ENCODE measurements at places on chromosomes 7 and 10.

DNA sequence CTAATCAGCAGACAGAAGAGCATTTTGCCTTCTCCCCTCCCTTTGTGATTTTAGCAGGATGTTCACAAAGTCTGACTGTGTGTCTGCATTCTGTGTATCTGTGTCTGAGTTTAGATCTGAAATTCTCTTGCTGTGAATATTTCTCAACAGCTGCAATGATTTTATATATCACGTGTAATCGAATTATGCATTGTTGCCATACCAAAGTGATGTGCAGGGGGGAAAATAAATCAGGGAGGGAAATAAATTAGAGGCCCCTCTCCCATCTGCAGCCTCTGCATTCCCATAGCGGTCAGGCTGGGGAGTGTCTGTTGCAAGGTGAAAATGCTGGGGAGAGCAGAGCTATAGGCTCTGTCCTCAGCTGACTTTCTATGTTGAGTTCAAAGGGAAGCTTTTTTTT is 209.0 kb downstream of the LRMDA start:
- DNase-seq = no peak

DNA sequence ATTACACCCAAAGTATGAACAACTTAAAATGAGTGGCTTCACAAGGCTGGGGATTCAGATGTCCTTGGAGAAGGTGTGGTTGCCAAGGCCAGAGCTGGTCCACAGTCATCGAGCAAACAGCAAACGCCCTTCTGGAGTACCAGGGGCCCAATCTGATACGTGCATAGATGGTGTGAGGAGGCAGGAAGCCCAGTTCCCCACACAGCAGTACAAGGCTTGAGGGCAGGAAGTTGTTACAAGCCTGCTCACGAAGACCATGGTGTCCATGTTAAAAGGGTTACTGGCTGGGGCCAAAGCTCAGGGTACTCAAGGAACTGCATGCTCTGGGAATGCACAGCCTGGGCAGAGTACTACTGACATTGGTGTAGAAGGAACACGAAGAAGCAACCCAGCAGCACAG is 4.6 kb upstream of the ANKRD26 start:
- no peak for DNase-seq

GRCh38 chr10:35563261-35563891 is 41.8 kb upstream of the GJD4 start:
- DNase-seq = no peak

DNA sequence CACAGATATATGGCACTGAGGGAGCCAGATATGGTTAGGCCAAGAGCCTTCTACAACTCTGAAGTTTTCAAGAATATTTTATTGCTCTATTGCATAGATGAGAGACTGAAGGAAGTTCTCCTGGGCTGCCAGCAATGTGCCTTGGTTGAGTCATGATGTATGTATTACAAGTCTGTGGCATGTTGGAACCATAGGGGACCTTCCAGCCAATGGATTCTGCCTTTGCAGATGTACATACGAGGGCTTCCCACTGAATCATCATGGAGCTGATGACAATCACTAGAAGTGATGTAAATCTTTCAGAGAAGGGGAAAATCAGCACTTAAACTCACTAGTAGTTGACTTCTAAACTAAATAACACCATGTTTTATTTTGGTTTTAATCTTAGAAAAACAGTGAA is 419.5 kb downstream of the PHTF2 start:
- no peak for DNase-seq

DNA sequence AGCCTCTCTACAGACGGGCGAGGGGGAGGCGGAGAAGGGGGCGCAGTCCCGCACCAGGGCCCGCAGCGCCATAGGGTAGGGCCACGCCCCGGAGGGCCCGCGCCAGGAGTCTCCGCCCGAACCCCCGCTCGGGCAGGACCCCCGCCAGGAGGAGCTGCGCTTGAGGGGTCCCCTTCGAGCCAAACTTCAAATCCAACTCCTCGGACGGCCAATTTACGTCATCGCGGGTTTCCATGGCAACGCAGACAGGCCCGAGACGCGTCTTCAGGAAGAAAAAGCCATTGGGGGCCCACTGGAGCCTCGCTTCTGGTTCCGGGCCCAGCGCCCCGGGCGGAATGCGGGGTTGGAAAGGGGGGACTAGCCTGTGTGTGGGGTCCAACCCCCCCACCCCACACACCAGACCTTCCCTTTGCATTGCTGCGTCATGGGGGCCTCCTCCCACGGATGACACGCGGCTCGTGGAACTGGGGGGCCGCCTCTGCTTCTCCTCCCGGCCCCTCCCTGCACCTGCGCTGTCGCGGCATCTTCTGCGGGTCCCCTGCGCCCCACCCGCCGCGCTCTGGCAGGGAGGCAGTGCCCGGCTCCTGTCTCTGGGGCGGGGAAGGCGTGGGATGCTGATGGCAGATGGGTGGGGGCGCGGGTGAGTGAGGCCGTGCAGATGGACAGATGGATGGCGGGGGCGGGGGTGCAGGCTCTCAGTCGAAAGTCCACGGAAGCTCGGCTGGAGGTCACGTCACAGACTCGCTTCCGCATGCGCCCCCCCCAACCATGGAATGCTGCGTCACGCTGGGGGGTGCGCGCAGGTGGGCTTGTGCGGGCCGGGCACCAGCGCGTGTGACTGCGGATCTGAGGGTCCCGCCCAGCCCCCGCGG is 1.2 kb downstream of the CALY start:
- DNase-seq = no peak

GRCh38 chr7:106022193-106022821 is 59.2 kb downstream of the CDHR3 start:
- DNase-seq = no peak

GRCh38 chr10:35398355-35398754 is 62.0 kb downstream of the CCNY start:
- DNase-seq = no peak

DNA sequence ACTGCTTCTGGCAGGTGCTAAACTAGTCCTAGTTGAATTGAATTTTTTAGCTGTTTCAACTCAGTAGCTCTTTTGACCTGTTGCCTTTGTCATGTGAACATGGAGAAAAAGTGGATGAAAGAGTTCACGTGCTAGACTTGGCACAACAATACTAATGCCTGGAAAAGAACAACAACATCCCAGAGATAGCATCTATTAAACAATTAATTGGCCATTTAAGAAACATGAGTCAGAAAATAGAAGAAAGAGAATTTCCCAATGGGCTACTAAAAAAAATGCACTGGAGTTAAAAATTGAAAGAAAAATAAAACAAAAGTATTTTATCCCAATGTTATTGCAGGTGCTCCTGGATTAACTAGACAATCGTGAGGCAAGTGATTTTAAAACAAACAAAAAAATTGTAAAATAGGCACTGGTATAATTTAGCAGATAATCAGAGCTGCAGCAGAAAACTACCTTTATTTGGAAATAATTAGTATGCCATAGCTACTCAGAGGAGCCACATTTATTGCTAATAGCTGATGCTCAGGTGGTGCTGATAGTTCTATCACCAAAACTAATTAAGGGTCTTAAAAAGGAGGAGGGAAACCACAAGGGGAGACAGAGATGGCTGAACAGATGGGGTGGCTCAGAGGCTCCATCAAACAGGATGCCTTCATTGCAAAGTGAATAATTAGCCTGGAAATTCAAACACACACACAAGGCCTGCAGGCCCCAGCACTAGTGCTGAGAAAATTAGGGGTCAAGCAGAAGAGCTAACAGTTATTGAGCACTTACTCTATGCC is 17.6 kb downstream of the CCDC71L start:
- DNase-seq = no peak

- no peak for DNase-seq
These were observed 10.9 kb upstream of the TEX47 start for GRCh38 chr7:88806280-88807037.

DNA sequence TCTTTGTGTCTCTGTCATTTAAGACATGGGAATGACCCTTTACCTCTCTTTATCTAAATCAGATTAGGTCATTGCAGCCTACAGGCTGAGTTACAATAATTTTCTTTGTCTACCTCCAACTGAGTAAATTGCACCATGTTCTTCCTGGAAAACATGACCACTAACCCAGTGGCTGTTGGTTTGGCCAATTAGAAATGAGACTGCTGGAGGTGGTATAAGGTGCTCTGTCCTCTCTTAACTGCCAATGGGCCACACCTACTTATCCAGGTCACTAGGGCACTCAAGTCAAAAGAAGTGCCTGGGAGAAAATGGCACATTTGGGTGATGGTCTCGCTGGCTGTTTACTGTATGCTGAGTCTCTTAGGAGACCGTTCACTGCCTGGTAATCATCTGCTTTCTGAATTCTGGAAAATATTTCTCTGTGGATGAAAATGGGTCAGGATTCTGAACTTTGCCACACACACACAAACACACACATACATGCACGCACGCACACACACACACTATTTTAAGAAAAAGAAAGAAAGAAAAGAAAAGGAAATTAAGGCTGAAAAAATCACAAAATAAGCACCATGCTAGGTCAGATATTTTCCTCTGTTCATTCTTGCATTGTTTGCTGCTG is 16.4 kb downstream of the STAMBPL1 start:
- no peak for DNase-seq

GRCh38 chr10:36349445-36350078 is 707.5 kb upstream of the FZD8 start:
- no peak for DNase-seq

GRCh38 chr7:95693551-95694333 is 78.6 kb upstream of the DYNC1I1 start:
- DNase-seq = no peak

DNA sequence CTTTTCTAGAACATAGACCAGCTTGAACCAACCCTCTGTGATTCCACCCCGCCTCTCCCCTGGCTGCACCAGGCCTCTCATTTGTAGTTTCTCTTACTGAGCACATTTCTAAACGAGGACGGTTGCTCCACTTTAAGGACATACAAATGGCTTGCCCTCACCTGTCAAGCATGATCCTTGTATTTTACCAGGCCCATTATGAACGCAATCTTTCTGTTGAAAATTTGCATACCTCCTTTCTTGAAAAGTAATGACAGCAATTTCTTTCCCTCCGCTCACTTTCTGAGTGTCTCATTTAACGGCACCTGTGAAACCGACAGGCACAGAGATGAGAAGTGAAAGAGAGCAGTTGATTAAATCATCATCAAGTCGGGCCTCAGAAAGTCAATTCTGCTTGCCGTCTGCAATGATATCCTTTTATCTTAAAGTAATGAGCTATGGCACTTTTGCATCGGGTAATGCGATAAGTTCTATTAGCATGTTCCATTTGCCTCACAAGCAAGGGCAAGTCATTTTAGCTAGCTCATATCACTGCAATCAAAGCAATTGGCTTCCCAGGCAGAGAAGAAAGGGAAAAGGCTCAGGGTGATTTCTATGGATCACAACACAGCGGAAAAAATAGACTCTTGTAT is 705.6 kb upstream of the GALNT17 start:
- no peak for DNase-seq

DNA sequence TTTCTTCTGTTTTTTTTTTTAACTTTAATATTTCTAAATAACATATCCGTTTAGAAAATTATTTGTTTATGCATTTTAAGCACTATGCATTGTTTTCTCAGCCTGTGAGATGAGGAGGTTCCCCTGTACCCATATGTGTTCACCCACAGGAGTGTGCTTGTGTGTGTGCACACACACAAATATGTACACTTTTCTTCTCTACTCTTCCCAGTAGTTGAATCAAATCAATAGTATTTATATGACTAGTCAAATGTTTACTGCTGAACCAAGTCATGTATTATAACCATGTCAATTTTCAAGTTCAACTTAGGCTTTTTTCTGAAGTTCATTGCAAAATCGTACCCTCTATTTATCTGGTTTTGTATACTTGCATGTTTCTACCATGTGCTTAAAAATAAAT is 37.3 kb downstream of the HDAC9 start:
- DNase-seq = no peak

- no peak for DNase-seq
These were observed 19.5 kb downstream of the FZD9 start for GRCh38 chr7:73452999-73453635.

- DNase-seq = no peak
These were observed 323.1 kb downstream of the PCLO start for GRCh38 chr7:82839555-82839954.

- no peak for DNase-seq
These were observed 118.2 kb upstream of the KAT6B start for GRCh38 chr10:74708246-74708645.

DNA sequence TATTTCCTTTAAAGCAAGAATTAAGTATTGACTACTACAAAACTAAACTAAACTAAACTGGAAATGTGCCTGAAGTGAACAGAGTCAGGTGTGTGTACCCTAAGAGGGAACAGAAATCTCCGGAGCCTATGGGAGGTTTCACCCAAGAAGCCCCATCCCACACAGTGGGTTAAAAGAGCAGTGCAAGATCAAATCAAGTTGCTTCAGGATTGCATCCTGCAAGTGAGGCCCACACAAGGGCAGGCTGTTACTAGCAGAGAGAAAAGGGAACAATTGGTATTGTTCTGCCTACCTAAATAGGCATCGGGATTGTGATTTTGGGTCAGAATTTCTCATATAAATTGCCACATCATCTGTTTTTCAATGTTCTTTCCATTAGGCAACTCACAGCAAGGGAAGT is 113.3 kb upstream of the CDC14C start:
- no peak for DNase-seq

DNA sequence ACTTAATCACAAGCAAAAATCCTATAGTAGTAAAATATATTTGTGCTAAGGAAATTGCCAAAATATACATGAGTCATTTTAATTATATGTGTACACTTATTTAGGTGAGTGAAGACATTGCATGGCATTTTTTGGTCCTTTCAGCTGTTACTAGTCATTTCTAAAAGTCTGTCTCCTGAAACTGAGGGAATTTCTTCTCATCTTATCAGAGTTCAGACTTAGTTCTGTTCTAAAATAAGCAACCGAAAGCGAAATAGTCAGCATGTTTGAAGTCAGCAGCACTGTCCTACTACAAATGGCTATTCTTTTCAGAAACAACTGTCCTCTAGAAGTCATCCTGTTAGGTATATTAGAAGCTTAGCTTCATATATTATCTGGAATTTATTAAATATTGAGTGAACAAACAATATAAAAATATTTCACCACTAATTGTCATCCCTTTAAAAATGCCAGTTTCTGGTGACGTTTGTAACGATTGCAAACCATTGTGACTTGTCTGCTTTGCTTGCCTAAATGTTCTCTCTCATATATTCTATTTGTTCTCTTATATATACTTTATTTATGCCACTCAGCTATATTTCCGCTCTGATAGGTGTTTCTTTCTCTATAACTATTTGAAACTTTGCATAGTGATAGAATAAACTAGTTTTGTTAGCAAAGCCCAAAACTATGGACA is 227.4 kb upstream of the KAT6B start:
- DNase-seq = no peak

DNA sequence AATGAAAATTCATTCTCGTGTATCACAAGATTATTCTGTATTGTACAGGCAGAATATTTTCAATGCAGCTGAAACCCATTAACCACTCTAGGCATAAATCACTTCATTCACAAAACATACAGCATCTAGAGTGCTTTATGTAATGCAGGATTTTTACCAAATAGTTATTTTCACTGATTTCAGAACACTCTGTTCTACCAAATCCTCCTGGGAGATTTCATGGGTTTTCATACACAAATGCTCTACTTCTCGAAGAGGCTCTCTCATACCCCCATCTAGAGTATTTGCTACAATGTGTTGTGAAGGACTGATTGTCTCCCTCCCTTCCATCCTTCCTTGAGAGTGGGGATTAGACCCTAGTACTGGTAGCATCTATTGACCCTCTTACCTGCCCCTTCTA is 209.2 kb upstream of the LRRN3 start:
- DNase-seq = no peak

Measured in cortex of kidney (tissue), 1 donor.